Activated CD4-positive, alpha-beta memory T cell treated with anti-CD3 and anti-CD28 coated beads, Interleukin-2, amount 10 ng/mL, durations not matched to agents 7 days and 5 days (primary cell): ENCODE measurements at places on chromosomes 5 and 9. TPM values are rescaled to one million over a fixed set of nuclear protein-coding genes. Genes with fewer than 3 reads are reported as not detected.

SHC3 gene
- not detected for total RNA-seq

DNA sequence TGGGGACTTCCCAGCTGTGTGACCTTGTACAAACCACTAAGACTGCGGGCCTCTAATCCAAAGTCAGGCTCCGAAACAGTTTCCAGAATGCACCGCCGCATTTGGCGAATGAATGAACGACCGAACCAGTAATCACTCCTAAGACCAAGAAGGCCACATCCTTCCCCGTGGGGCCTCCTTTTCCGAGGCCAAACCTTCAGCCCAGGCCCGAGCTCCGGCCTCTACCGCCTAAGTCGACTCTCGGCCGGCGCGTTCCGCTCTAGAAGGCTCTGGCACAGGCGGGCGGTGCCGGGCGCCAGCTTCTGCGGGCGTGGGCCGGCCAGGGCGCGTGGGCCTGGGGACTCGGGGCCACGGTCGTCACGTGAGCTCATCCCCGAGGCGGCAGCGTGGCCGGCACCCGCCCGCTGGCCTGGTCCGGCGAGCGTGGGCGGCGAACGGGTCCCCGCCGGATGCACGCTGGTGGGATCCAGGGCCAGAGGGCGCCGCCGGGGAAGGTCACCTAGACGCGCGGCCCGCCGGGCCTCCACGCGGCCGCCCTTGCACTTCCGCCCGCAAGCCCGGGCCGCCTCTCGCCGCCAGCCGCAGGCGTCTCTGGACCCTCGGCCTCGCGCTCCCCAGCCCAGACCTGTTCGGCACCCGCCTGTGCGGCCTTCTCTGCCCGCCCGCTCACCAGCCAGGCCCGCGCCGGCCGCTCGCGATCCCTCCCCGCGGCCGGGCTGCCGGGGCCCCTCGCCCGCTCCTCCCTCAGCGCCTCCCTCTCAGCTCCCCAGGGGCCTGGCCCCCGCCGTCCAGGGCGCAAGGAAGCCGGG, 754 bp downstream of the VDAC1 start:
- DNase-seq, result peak; percentile 51
- H3K27me3 ChIP-seq, result no peaks in the 10 kb centered on the region
- peak overlapping the region; percentile 86 for H3K4me3 ChIP-seq
- peak overlapping the region; percentile 90 for H3K27ac ChIP-seq
- H3K36me3 ChIP-seq, result peaks cover 18% of the 10 kb centered on the region

DNA sequence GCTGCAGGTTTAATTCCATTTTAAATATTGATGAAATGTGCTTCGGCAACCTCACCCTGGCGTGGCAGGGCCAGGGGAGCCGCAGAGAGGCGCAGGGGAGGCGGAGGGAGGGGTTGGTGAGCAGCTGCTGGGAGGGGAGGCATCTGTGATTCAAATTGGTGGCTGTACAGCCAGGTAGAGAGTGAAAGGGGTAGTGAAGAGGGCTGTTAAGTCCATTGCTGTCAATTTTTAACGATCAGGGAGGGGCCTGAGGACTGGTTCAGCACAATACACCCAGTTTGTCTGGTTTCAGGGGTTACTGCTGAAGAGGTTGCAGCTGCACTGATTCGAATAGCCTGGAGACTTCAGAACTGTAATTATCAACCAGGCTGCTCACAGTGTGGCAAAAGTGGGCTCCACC, 31.3 kb downstream of the LHX6 start:
- H3K4me3 ChIP-seq, result no peak overlapping the region
- H3K27ac ChIP-seq, result no peak overlapping the region
- no peaks in the 10 kb centered on the region for H3K36me3 ChIP-seq
- no peaks in the 10 kb centered on the region for H3K4me1 ChIP-seq

GRCh38 chr5:146203872-146204192, 427 bp downstream of the RBM27 start:
- no peak overlapping the region for H3K27ac ChIP-seq
- H3K27me3 ChIP-seq, result no peaks in the 10 kb centered on the region
- no peak overlapping the region for H3K4me3 ChIP-seq
- DNase-seq, result no peak
- no peaks in the 10 kb centered on the region for H3K36me3 ChIP-seq

DNA sequence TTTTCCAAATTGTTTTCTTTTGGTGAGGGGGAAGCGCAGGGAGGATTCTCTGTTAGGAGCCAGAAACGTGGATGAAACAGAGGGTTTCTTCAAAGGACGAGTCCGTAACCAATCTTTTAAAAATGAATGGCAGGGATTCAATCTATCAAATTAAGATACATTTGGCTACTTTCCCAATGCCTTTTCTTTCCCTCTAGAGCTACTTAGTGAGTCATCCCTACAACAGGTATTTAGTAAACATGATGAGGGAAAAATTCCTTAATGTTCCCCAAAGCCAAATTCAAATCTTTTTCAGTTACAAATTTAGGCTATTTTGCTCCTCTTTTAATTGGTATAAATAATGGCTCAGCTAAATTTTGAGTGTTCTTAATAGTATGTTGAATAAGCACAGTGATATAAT, 366.4 kb upstream of the RIOK2 start:
- no peak overlapping the region for H3K27ac ChIP-seq
- H3K4me1 ChIP-seq, result peaks cover 9% of the 10 kb centered on the region
- no peak for DNase-seq
- no peak overlapping the region for H3K4me3 ChIP-seq

GRCh38 chr9:36021968-36022367, 14.7 kb upstream of the RECK start:
- H3K4me3 ChIP-seq, result no peak overlapping the region
- no peaks in the 10 kb centered on the region for H3K36me3 ChIP-seq
- peaks cover 2% of the 10 kb centered on the region for H3K27me3 ChIP-seq
- H3K27ac ChIP-seq, result no peak overlapping the region
- no peak for DNase-seq
- no peaks in the 10 kb centered on the region for H3K4me1 ChIP-seq
